A172 (cell line): ENCODE measurements at places on chromosomes 12 and 14. TPM values are rescaled to one million over a fixed set of nuclear protein-coding genes. Genes with fewer than 3 reads are reported as not detected.

- DNase-seq = no peak
Measured at GRCh38 chr12:43937947-43938346, 102.1 kb downstream of the TMEM117 start.

- DNase-seq = no peak
Measured at GRCh38 chr12:115078990-115079389, 395.0 kb upstream of the TBX3 start.

Gene GDF3
- total RNA-seq = not detected in 2 replicates

- peak; percentile 40 for DNase-seq
Measured at GRCh38 chr12:13233830-13234641, 37.5 kb downstream of the EMP1 start.

- DNase-seq = no peak
Measured at GRCh38 chr12:107778383-107779025, 4.0 kb downstream of the ASCL4 start.

GRCh38 chr12:102061096-102061559, 663 bp downstream of the WASHC3 start:
- peak; percentile 8 for DNase-seq

DNA sequence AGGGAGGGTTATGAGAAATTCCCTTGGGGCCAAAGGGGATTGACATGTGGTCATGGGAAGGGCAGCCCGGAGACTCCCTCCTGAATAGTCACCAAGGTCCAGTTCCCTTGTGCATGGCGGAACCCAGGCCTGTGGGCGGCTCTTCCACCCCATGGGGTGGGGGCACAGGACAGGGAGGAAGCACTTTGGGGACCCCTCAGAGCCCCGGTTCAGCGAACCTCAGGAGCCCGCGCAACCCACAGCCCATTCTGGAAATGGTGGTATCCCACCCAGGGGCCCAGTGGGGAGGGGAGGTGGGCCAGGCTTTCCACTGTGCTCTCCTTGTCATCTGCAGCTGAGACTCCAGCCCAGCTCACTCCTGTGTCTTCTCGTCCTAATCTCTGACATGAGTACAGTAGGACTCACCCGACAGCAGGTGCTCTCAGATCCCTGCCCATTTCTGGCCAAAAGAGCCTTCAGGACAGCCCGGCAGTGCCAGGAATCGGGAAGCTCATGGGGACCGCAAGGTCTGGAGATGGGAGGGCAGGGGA, 255.2 kb upstream of the SFSWAP start:
- DNase-seq = no peak

GRCh38 chr12:121096199-121096798, 36.4 kb upstream of the P2RX7 start:
- DNase-seq = no peak

DNA sequence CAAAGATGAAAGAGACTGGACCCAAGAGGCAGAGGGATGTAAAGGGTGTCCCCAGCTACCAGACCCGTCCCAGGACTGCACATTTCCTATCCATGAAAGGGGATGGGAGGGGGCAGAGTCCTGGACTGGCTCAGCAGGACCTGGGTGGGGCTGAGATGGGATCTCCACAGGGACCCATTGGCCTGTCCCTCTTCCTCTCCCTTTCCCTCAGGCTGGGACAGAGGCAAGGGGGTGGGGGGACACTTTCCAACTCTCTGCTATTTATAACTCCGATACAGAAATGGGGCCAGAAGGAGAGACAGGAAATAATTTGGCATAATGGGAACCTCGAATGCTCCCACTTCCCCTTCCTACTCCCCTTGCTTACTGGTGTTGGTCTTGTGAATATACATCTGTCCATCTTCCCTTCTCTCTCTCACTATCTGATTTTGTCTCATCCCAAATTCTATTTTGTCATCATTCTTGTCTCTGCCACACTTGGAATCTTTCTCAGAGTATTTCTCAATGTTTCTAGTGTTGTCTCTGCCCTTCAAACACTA, 1.1 kb upstream of the ITGA7 start:
- DNase-seq = no peak

GRCh38 chr12:67702136-67702535, 53.6 kb downstream of the DYRK2 start:
- DNase-seq = no peak

DNA sequence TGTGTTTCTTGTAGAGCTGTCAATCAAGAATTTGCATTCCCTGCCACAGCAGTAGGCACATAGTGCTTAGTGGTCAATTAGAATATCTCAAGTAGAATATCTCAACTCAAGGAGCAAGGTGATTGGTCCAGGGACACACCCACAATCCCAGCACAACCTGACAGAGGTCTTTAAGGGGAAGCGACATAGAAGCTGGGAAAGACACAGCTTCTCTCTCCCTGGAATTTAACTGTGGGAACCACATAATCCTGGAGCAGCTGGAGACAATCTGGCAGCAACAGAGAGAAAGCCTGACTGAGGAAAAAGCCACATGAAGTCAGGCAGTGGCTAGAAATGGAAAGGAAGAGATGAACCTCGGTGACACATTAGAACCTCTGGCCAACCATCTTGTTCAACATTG, 85.7 kb upstream of the LMO3 start:
- no peak for DNase-seq

GRCh38 chr12:114767084-114767760, 83.2 kb upstream of the TBX3 start:
- no peak for DNase-seq

Gene KERA
- total RNA-seq = not detected in 2 replicates

GRCh38 chr14:28299227-28299626, 467.4 kb upstream of the FOXG1 start:
- DNase-seq = no peak

Gene CPM
- 0.24 TPM in 1 of 2 replicates, not detected in the other for total RNA-seq

DNA sequence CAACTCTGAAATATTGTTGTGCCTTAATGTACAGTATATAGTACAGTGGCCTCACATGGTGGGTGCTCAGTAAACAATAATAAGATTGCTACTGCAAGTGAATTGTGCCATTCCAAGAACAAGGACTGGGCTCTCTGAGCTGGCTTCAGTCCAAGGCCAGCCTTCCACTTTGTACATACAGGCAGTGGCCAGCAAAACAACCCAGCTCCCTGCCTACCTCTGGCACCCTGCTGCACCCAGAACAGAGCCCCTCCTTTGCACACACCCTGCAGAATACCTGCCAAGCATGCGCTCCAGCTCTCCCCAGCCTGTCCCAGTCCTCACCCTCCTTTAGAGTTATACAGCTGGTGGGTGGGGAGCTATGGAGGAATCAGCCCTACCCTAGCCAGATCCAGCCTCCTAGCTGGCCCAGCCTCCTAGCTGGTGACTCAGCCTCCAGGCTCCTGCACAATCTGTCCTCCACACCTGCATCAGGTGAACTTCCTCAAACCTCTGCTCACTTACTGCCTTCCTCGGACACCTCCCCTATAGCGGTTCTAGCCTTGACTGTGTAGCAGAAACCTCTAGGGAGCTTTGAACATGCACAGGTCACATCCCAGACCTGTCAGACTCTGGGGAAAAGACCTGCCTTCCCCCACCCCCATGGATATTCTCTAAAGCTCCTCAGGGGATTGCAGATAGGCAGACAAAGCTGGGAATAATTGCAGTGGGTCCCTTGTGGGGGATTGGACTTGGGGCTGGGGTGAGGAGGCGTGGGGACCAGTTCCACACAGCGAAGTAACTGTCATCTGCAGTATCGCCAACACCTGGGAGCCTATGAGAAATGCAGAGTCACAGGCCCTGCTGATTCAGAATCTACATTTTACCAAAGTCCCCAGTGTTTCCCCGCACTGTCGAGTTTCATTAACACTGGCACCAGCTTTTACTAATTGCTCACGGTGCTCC, 17.9 kb downstream of the ZDHHC22 start:
- no peak for DNase-seq

DNA sequence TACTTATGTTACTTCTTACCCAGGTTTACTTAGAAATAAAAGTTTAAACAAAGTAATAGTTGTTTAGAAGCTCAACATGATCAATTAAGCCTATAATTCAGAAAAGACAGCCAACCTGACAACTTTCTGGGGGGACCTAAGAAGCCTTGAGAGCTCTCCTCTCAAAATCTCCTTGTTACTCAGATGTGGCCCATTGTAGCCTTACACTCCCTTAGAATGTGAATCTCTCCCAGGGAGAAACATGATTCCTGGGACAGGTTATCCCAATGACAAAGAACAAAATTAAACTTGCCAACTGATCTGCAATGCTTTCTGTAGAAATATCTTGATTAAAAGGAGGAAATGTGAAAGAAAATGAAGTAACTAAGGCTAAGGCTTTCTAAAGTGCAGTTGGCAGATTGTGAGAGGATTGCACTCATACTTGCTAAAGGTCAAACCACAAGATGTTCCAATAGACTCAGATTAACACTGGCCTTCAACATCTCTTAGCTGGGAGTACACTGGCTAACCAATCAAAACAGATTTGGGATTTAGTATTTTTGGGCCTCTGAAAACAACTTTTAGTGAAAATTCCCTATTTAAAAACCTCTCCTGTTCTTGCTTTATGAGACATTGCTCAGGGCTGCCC, 72.3 kb upstream of the TMX1 start:
- no peak for DNase-seq

GRCh38 chr14:77542421-77543239, 44.0 kb upstream of the ISM2 start:
- no peak for DNase-seq

Gene NANOG
- not detected in 2 replicates for total RNA-seq

- no peak for DNase-seq
Measured at GRCh38 chr14:68934066-68934465, 45.0 kb downstream of the ACTN1 start.

Gene MYL2
- total RNA-seq = 1.1 and 1.4 TPM in 2 replicates

DNA sequence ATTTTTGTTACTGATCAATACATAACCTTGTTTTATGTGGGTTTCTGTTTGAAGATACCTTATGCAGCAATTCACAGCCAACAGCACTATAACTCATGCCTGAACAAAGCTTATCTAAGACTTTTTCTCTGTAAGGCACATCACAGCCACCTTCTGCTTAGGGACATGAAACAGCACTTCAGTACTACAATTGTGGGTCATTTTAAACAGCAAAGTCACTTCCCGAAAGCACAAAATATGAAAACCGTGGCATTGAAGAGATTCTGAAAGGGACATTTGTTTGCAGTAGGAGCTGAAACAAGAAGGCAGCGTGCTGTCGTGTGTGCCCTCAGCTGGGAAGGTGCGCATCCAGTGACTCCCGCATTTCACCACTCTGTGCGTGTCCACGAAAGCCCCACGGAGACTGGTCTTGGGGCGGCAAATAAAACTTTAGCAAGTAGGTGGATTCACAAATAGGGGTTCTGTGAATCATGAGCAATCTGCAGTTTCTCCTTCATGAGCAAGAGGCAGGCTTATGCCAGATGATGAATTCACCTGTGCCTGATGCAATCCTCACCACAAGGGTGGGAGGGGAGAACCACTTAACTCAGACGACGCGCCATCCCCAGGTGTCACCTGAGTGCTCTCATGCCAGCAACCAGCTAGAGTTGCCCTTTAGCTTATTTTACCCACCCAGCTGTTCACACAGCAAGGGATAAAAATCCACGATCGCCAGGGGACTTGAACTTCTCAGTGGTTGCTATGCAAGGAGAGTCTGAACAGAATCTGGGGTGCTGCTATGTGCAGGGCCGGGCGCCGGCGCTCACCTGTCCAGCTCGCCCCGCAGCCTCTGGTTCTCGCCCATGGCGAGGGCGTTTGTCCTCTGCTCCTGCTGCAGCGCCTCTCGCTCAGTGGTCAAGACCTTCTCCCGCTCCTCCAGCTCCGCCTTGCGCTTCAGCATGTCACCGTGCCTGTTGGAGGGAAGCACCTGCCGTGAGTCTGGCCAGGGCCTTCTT, 54.9 kb upstream of the GPR68 start:
- DNase-seq = no peak

DNA sequence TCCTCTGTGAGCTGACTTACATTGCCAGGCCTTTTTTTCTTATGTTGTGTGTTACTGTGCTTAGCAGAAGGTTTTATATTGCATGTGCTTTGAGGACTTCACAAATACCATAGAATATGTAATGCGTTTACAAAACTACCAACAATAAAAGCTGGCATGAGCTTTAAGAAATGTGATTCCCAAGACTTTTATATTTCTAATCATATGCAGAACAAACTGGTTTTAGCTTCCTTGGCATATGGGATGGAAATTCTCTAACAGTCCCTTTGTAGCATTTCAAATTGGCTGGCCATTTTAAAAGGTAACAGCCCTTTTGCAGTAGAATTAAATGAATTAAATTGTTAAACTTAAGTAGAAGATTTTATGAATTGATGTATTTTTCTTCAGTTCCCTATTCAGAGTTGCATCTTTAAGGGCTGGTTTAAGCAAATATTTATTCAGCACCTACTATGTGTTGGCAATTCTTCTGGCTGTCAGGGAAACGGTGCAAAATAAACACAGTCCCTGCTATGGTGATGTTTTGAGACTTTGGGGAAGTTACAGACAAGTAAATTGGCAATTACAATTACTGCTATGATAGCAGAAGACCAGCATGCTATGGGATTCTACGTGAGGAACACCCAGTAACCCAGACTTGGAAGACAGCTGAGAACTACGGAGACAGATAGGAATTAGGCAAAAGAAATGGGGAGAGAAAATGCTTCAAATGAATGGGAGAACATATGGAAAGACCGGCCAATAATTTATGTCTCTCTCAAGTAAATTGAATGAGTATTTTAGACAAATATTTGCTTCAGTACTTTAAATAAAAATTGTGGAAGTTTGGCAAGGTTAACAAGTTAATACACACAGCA, 446.4 kb downstream of the EGLN3 start:
- no peak for DNase-seq

GRCh38 chr12:88035907-88036289, 6.7 kb upstream of the C12orf50 start:
- DNase-seq = no peak

GRCh38 chr12:107515446-107515958, 170.1 kb upstream of the PWP1 start:
- peak; percentile 96 for DNase-seq

GRCh38 chr14:50835280-50835679, 4.3 kb upstream of the NIN start:
- no peak for DNase-seq

- no peak for DNase-seq
Measured at GRCh38 chr12:6276956-6277620, 33.4 kb upstream of the PLEKHG6 start.

Gene ZNF740
- total RNA-seq = 3.0 and 15.2 TPM in 2 replicates

GRCh38 chr12:101850199-101850598, 19.4 kb upstream of the GNPTAB start:
- no peak for DNase-seq
